Natural killer cell treated with Interleukin-12 subunit alpha and Interleukin-12 subunit beta and Interleukin-15 and Interleukin-18, amount 100 ng/mL, for 72 hours (primary cell): ENCODE measurements at places on chromosomes 4 and X.

GRCh38 chrX:23374291-23374690 lies 39.6 kb downstream of the PTCHD1 start:
- no peak for DNase-seq

DNA sequence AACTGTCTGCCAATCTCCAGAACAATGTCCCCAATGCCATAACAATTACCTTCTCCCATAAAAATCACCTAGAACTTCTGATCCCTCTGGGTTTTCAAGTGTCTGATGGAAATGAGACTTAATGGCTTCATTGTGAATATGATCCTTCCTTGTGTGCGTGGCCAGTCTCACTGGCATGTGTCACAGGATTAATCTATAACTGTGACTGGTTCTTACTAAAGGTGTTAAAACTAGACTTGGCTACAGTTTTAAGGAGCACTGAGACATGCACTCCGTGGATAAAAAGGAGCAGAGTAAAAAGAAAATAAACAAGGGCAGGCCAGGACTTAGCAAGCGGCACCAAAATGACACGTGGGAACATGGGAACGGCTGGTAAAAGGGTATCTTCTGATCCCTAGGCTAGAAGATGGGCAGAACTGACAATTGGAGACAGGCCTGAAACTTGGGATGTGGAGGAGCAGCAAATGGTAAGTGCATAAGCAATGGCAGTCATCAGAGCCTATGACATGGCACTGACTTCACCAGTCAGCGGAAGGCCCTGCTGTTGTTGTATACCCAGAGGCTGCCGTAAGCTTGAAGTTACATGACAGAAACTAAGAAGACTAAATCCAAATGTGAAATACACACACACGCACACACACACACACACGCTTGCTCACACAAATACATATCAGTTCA lies 256.6 kb upstream of the NOCT start:
- DNase-seq, result no peak

- DNase-seq, result no peak
These were observed 80.0 kb upstream of the FGF13 start for GRCh38 chrX:138791551-138791950.

GRCh38 chr4:109053257-109053656 lies 249.2 kb downstream of the COL25A1 start:
- no peak for DNase-seq

DNA sequence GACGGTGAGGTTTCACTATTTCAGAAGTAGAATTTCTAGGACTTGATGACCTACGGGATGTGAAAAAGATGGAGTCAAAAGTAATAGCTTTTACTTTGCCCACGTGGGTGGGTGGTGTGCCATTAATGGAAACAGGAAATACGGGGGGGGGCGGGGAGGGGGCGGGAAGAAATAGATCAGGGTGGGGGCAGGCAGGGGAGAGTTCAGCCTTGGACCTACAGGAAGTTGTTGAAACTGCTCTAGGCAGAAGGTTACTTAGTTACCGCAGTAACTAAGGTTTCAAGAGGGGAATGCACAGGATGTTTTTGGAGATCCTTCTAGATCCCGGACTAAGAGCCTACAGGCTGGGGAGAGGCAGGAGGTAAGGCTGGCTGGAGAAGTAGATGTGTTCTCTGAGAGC lies 3.6 kb upstream of the FHL1 start:
- DNase-seq, result no peak

- DNase-seq, result no peak
These were observed 468 bp downstream of the GLA start for GRCh38 chrX:101407167-101407747.

- DNase-seq, result no peak
These were observed 131.2 kb upstream of the SPRY1 start for GRCh38 chr4:123265443-123265842.

DNA sequence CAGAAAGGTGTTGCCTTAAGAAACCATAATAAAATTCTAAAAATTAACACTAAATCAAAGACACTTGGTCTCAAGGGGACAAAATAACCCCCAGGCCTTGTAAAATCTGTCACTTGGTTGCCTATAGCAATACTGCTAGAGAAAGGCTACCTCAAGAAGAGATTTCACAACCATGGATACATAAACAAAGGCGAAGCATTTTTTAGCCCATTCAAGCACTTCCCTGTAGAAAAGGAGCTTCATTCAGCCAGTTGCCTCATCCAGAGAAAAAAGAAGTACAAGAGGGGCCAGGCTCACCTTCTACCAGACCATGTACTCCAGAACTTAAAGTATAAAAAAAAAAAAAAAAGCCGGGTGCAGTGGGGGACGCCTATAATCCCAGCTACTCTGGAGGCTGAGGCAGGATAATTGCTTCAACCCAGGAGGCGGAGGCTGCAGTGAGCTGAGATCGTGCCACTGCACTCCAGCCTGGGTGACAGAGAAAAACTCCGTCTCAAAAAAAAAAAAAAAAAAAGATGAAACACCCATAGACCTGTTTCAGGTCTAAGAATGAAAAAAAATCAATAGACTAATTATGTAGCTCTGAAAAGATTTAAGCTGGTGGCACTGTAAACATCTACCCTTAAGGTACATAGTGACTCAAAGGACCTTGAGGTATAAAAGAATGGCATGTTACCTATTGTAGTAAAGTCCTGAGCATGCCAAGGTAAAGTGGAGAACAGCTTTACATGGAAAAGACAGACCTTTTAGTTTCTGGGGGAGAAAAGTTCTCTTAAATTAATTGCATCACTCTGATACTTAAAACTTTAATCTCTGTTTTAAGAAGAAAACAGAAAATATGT lies 18.0 kb downstream of the RUFY3 start:
- DNase-seq, result no peak

- DNase-seq, result no peak
These were observed at the start of gene ADH1C for GRCh38 chr4:99352602-99353537. Gene ADH1C (minus strand): TSS chr4:99352746. CDS start chr4:99352675, 71 bp downstream.

DNA sequence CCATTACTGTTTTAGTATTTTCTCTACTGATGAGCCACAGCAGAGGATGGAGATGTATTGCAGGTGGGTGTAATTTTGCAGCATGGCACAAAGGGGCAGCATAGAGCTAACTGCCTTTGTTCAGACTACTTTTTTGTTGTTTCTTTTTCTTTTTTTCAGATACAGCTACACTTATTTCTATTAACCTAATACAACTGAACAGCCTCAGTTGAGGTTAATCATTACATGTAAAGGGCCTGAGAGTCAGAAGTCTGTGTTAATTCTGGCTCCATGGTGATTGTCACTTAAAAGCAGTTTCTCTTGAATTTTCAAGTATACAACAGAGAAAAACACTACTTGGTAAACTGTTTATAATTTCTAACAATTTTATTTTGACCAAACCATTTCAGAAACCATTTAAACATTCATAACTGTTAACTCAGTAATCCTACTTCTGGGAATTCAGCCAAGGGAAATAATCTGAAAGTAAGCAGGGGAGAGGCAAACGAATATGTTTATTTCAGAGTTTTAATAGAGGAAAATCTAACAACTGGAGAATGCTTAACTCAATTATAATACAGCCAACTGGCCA lies 13.9 kb upstream of the PPEF2 start:
- no peak for DNase-seq

GRCh38 chr4:61493470-61493869 lies 293.3 kb downstream of the ADGRL3 start:
- no peak for DNase-seq

DNA sequence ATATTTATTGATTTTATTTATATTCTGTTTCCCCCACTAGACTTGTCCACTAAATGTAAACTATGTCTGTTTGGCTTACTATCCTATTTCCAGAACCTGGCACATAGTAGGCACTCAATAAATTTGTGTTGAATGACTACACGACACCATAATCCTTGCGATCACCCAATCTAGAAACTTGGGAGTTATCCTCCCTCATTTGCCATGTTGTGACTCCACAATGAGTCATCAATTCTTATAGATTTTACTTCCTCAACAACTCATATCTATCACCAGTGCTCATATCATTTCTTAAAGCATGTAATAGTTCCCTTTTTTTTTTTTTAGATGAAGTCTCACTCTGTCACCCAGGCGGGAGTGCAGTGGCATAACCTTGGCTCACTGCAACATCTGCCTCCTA lies 39.9 kb upstream of the VAMP7 start:
- DNase-seq, result no peak

DNA sequence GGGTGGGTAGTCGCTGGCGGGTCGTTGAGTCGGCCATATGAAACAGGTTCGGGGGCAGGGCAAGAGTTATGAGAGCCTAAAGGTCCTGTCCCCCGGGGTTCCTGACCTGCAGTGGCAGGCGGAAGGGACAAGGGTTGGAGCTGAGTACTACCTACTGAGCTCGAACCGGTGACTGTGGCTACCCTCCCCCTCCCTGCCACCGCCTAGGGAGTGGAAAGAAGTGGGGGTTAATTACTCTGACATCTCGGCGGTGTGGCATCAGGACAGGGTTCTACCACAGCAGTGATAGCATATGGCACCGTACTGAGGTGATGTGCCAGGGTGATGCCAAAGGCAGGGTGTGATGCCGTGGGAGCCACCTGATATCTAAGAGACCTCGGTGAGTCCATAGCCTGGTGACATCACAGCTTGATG lies 307 bp downstream of the ATG4A start:
- DNase-seq, result no peak

GRCh38 chr4:186015212-186015817 lies 53.6 kb upstream of the TLR3 start:
- no peak for DNase-seq

- DNase-seq, result no peak
These were observed 687 bp upstream of the ZNF275 start for GRCh38 chrX:153333266-153333665.

DNA sequence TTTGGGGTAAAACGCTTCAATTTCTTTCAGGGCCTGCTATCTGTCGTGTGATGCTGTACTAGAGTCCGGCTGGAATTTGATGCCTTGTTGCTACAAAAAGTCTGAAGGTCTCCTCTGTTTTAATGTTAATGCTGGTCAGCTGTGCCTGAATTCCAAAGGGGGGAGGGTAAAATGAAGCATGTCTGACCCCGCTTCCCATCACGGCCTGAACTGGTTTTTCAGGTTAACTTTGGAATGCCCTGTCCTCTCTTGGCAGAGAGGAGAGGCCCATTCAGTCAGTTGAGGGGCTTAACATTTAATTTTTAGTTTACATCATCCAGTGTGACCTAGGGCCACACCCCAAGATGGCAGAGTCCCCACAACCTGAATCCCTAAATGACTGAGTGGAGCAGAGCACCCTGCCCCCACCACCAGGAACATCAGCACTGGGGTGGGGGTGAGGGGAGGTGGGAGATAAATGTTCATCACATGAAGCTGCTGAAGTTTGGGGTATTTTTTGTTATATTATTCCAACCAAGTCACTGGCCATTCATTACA lies 47.9 kb upstream of the GPR78 start:
- no peak for DNase-seq

DNA sequence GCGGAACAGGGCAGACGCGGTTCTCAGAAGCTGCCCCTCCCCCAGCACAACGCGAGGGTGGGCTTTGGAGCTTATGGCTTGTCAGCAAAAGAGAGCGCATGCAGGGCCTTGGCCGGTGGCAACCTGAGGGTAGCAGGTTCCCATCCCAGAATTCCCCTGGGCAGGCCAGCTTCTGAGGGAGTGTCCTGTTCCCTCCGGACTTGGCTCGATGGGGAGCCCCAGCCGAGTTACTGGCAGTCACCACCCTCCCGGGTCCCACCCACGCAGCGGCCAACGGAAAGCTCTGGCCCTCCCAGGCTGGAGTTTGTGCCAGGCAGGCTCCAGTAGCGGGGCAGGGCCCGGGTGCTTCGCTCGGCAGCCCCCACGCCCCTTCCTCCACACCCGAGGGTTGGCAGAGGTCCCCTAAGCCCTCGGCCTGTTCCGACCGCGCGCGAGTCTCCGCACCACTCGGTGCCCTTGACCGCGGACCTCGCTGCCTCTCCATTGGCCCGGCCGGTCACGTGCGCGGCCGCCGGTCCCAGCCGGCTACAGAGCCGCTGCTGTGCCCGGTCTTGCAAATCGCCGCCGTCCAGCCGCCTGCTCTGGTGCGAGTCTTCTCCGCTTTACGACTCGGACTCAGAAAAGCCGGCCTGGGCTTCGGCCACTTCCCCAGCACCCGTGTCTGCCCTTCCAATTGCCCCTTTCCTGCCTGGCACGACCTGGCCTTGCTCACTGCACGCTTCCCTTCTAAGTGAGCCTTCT lies 20.9 kb upstream of the MTM1 start:
- DNase-seq, result no peak

- DNase-seq, result no peak
These were observed 146.4 kb upstream of the NOCT start for GRCh38 chr4:138869165-138869564.

DNA sequence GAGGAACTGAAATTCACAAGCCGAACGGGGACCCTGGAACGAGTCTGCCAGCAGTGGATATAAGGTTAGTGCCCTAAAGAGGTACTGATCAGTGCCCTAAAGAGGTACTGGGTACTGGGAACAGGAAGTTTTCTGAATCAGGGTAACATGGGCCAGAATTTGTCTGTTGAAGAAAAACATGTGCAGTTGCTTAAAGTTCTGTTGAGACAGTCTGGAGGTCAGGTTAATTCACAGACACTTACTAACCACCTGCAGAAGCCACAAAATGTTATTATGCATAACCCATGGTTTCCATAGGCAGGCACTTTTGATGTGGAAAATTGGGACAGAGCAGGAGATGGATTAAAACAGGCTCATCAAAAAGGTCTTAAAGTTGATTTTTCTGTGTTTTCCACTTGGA lies 17.9 kb downstream of the SPIN2B start:
- no peak for DNase-seq

DNA sequence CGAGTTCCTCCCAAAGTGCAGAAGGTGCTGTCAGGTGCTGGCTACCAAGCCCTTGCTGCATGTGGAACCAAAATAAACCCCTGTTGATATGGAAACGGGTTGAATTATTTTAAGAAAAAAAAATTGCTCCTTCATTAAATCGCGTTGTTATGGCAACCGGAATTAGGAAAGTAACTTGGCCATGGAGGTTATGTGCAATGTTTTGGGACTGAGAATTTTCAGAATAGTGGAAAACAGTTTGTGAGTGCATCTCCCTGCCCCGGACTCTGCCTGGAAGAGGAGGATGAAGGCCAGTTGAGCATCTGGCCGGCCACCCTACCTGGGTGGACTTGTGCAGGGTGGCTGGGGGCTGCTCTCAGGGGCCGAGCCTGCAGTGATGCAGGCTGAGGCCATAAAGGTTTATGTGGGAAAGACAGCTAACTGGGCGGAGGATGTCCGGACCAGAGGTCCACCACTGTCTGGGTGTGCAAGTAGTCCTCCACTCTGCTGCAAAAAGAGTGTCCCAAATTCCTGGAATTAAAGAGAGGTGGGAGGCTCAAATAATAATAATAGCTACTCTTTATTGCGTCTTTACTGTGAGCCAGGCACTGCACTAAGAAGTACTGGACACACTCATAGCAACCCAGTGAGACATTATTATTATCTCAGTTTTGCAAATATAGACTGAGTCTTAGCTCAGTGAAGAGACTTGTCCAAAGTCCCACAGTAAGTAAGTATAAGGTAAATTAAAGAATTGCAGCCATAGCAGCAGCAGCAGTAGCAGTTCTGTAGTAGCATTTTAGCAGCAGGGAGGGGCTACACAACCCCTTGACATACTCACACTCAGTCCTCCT lies 20.6 kb downstream of the RTL5 start:
- no peak for DNase-seq

DNA sequence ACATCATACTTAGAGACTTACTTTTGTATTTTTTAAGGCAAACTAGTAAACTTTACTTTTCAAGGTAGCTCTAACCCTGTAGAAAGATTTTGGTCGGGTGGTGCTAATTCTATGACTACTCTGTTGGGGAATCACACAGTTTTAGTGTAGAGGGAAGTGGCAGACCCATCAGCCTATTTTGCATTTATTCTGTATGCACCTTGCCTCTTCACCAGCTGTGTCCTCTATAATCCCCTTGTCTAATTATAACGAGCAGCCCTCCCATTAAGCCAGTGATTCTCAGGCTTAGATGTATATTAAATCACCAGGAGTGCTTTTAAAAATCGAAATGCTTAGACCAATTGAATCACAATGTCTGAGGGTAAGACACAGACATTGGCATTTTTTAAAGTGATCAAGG lies 78.1 kb downstream of the GALNT7 start:
- no peak for DNase-seq
